H54 (cell line): ENCODE measurements at places on chromosomes 5 and 9.

- no peak for DNase-seq
Measured at GRCh38 chr9:68427216-68427977, 71.0 kb downstream of the PGM5 start.

- no peak for DNase-seq
Measured at GRCh38 chr9:74303945-74304344, 193.2 kb upstream of the RORB start.

GRCh38 chr5:125496393-125496792 is 750.0 kb upstream of the ZNF608 start:
- no peak for DNase-seq

DNA sequence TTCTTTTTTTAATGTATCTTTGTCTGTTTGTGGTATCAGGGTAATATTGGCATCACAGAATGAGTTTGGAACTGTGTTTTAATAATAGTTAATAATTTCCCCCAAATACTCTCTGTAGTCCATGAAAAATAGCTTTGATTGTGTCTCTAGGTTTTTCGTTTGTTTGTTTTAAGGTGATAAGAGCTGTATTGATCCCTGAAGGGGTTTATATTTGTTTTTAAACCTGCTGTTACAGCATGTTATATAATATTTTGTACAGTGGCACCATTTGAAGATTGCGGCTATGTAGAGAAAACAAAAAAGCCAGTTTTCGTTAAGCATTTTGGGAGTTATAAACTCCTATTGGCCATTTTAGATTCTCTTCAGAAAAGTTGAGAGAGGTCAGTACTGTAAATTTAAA is 15.7 kb downstream of the PAM start:
- no peak for DNase-seq

DNA sequence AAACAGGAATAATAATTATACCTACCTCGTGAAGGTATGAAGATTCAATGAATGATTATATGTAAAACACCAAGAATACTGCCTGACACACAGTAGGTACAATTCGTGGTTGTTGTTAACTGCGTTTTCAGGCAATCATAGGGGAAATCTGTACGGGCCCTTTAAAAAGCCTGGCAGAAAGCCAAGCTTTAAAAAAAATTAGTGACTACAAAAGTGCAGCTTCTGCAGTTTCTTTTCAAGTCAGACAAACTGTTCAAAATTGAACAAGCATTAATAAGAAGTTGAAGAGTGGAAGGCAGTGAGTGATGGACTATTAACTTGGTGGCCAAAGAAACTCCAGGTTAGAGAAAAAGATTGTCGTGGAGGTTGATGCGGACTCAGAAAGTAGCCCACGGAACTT is 85.9 kb upstream of the TRIO start:
- no peak for DNase-seq
